H54 (cell line): ENCODE measurements at places on chromosomes 11 and 22.

DNA sequence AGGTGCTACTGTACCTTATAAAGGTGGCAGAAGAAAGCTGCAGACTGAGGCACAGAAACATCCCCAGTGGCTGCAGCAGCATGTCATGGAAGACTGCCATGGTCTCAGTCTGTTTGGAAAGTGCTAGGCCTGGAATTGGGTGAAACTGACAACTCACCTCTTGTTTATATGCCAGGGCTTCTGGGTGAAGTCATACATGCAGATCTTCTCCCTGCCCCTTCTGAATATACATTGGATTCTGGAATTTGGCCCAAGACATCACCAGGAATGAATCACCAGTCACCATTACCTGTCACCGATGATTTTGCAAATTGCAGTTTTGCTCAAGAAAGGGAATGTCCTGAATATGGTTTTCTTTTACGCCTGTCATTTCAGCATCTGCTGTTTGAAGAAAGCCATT lies at the start of gene PLET1:
TSS of gene PLET1 (minus strand) at position 371 of the 400 bp plus-strand sequence. CDS start at position 100, 271 bp downstream.
- no peak for DNase-seq

DNA sequence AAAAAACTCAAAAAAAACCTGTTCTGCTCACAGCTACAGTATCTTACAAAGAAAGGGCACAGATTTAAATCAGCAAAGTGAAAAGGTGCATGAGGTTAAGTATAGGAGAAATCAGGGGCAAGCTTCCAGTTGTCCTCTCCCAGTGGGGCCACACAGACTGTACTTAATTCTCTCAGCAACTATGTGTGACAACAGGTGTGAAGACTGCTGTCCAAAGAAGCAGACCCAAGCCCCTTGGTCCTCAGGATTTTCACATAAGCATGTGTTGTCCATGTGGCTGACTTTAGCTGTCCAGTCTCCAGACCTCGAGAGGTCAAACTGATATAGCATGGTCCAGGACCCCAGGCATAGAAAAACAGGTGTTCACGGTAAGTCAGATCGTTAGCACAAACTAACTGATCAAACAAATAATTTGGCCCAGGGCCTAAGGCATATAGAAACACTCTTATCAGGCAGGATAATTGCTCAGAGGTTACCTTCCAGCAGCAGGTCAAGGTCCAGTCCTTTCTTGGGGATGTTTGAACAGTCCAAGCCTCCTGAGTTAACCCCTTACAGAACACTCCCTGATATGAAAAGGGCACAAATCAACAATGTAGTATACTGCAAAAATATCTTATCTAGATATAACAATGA lies 21.1 kb upstream of the CSTF3 start:
- no peak for DNase-seq

DNA sequence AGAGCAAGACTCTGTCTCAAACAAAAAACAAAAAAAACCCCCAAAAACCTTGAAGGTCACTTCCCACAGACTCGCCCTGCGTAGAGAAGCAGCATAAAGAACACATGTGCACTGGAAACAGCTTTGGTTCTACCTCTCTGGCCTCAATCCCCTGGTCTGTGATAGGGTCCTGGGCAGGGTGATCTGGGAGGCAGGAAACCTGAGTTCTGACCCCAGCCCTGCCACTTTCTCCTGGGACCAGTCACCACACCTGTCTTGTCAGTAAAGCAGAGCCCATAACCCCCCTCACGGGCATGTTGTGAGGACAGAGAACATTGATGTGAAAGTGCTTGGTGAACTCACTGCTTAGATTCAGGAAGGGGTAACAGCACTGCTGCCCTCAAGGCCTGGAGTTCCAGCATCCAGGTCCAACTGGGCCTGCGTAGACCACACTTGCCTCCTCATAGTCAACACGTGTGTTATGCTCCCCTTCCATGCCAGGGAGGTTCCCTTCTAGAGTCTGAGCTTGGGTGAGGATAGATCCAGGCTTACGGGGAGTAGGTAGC lies 11.4 kb downstream of the UCP2 start:
- no peak for DNase-seq

DNA sequence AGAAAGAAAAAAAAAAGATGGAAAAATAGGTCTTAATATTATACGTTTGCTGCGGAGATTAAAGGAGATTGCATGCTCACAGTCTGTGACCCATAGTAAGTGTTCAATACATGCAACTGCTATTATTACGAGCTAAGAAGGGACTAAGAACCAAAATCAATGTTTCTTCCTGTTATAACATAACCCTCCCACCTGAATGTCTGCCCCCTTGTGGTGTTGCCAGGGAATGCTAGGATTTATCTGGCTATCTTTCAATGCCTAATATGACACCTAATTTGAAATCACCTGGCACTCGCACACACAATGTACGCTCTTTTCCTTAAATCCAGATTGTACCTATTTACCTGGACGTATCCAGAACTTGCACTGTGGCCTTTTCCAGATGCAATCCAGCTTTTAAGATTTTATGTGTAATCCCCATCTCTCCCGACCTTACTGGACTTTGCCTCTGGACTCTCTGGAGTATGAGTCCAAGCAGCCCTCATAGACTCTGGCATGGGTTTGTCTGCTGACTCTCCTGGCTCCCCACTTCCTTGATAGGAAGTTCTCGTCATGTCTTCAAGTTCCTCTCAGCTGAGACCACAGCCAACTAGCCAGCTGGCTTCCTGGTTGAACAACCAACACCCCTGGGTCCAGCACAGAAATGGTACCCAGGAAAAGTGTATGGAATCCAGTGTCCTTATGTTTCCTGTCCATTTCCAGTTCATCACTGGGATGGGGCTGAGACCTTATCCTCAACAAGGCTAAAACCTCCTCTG lies 151.5 kb downstream of the CCDC34 start:
- DNase-seq, result no peak

- no peak for DNase-seq
These were observed 5.5 kb downstream of the UPK2 start for GRCh38 chr11:118961591-118961990.
